ENCODE measurements at places on chromosomes 16 and 17.

GRCh38 chr17:27575912-27576252 lies 55.1 kb upstream of the LGALS9 start:
- DNase-seq = no peak

DNA sequence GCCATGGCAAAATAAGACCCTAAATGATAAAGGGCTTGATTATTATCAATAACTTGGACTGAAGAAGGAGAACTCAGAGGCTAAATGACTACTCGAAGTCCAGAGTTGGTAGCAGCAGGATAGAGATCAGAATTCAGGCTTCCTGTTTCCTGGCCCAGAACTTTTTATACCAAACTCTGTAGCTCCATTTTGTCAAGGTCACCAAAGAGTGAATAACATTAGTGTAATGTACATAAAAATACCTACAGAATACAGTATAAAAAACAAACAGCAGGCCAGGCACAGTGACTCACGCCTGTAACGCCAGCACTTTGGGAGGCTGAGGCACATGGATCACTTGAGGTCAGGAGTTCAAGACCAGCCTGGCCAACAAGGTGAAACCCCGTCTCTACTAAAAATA lies 79.0 kb downstream of the ARHGAP17 start:
- DNase-seq = no peak

GRCh38 chr16:66549284-66550131 lies at the start of gene TK2:
Gene TK2 (minus strand): TSS chr16:66550122. CDS start chr16:66550061, 61 bp downstream.
- DNase-seq = peak; percentile 74

- no peak for DNase-seq
Observed at GRCh38 chr17:17511881-17512858, 16.0 kb upstream of the RASD1 start.

GRCh38 chr16:79991969-79992368 lies 391.4 kb upstream of the MAF start:
- DNase-seq = no peak

DNA sequence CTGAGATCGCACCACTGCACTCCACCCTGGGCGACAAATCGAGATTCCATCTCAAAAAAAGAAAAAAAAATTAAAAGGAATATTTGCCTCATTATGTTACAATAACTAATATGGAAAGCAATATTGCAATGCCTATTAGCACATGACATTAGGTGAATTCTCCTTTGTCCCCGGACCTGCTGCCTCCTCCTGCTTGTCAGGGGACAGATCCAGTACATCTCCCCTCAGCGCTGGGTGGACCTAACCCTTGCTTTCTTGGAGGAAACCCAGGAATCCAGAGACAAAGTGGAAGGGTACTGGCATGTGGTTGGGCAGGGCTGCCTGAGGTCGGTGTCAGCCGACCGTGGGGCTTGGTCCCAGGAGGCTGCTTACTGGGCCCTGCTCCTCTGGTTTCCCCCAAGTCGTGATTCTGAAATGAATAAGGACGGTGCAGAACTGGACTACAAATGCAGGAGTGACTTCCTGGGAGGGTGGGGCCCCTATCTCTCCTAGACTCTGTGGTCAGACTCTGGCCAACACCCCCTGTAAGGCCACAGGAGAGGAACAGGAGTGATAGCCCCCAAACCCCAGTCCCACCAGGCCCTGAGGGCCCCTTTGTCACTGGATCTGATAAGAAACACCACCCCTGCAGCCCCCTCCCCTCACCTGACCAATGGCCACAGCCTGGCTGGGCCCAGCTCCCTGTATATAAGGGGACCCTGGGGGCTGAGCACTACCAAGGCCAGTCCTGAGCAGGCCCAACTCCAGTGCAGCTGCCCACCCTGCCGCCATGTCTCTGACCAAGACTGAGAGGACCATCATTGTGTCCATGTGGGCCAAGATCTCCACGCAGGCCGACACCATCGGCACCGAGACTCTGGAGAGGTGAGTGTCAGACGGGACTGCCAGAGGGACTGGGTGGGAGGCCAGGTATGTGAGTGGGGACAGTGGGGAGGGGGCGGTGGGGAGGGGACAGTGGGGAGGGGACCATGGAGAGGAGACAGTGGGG lies at the start of gene HBZ:
Gene HBZ, plus strand, starts transcription at position 504 of the 988 bp plus-strand sequence. Its CDS starts 266 bp downstream, at position 770.
- no peak for DNase-seq

DNA sequence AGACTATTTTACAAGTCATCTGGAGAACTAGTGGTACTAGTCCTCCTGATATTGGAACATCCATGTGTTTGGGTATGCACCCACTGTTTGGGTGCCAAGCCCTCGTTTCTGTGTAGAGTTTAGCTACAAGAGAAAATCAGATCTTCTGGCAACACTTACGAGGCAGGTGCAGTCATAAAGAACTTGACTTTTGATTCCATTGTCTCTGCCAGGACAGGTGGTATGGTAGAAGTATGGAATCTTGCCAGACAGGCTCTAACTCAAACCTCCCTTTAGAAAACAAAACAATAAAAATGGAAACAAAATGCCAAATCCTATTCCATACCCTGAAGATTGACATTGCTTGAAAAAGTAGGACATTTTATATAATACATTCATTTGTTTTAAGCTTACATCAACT lies 16.0 kb downstream of the RNF43 start:
- DNase-seq = no peak

DNA sequence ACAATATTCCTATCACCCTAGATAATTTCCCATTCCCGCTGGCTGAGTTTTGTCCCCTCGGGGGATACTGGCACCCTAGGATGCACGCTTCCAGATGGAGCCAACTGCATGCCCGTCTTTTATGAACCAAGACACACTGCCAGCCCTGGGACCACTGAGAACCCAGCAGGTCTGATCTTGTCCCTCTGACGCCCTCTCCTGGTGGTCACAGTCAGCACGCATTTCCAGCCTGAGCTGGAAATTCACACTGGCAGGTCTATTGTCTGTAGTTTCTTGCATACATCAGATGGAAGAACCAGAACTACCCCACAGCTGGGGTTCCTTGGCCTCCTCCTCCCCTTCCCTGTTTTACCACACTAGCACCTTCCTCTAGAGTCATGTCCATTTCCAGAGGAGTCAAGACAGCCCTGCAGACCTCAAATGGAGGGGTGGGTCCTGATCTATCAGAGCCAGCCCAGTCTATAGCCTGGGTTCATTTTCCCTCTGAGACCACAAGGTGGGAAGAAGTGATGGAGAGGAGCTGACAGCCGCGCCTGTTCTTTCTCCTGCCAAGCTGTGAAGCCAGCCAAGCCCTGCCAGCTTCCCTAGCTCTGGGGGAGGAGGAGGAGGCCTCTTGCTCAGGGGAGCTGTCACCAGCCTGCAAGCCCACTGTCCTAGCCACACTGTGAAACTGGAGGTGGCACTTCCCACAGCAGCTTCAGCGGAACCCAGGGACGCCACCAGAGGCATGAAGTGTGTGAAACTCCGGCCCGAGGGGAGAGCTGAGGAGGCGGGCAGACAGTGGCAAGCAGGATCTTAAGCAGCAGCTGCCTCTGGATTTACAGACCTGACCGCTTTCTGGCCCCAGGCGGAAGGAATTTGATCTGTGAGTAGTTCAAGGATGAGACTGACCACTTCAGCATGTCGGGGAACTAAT lies 29.3 kb downstream of the MXRA7 start:
- DNase-seq = peak; percentile 78

DNA sequence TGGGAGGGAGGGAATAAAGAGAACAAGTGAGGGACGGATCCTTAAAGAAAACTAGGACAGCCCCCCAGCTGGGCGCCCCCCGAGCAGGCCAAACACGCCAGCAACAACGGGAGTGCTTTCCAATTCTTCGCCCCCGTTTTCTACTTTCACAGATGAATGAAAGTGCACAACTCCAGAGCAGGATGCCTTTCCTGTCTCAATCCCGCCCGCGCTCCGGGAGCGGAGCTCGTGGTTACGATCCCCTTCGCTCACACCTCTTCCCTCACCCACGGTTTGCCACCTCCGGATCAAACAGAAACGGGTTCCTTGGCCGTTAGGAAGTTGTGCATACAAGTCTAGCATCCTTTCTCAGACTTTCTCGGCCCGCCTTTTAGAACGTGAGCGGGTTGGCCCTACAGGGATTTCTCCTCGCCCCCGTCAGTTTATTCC lies 680 bp downstream of the SKA2 start:
- DNase-seq = peak; percentile 20
